ENCODE measurements at places on chromosomes 13 and 19.

DNA sequence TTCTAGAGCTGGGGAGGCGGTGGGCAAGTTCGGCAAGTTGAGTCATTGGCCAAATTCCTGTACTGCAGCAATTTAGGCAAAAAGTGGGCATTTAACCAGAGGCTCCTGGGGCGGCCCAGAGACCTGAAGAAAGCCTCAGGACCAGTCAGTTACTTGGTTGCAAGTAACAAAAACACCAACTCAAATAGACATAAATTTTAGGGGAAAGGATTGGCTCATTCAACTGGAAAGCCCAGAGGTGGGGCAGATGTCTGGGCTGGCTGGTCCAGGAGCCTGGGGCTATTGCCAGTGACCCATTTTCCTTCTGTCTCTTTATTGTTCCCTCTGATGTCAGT, 97.1 kb downstream of the SIPA1L3 start:
- no peak for DNase-seq

GRCh38 chr19:40831502-40832430, 18.5 kb downstream of the CYP2A6 start:
- DNase-seq = no peak

DNA sequence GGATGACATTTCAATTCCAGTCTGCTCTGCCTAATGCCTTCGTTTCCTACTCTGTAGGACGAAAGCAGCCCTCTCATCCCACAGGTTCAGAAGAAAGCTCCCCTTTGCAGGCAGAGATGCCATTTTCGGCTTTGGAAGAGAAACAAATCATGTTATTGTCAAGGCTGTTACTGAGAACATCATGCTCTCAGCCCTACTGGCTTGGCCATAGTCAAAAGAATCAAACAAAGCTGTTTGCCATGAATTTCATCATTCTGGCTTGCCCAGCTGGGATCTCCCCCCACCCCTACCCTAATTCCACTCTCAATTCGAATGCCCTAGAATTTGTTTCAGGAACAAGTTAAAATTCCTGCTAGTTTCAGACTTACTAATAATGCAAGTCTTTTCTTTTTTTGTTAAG, 162.3 kb upstream of the SERP2 start:
- DNase-seq = peak; percentile 33

DNA sequence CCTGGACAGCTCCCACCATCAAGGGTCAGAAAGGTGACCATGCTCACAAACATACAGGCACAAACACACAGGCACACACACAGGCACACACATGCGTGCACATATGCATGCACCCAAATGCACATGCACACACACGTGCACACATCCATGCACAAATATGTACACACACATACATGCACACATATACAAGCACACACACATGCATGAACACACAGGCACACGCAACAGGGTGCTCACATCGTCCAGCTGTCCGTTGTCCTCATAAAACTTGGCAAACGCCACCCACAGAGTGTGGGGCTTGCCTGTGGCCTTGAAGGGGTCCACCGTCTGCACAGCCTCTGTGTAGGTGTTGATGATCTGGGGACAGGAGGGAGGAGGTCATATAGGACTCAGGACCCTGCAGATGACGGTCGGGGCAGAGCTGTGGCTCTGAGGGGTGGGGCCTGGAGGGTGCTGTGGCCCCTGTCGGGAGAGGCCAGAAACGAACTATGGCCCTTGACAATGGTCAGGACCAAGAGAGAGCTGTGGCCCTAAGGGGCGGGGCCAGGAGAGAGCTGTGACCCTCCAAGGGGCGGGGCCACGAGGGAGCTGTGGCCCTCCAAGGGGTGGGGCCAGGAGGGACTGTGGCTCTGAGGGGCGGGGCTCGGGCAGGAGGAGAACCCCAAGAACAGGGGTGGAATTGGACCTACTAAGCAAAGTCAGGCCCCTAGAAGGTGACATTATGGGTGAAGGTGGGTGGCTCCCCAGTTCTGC, 6.2 kb downstream of the XAB2 start:
- DNase-seq = no peak

DNA sequence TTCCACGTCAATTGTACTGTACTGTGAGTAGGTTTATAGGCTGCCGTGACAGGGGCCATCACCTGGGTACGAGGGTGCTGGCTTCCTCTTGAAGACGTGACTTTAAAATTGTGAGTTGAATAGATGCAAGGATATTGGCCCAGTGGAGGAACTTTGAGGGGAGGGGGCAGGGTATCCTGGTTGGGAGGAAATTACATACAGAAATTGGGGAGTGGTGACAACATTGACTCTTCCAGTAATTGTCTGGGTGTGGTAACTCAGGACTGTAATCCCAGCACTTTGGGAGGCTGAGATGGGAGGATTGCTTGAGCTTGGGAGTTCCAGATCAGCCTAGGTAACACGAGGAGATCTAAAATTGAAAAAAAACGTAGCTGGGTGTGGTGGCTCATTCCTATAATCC, 30.4 kb downstream of the DPRX start:
- no peak for DNase-seq

GRCh38 chr19:46271481-46272197, 25.2 kb upstream of the HIF3A start:
- no peak for DNase-seq

GRCh38 chr13:91133941-91134802, 213.3 kb upstream of the MIR17HG start:
- no peak for DNase-seq

DNA sequence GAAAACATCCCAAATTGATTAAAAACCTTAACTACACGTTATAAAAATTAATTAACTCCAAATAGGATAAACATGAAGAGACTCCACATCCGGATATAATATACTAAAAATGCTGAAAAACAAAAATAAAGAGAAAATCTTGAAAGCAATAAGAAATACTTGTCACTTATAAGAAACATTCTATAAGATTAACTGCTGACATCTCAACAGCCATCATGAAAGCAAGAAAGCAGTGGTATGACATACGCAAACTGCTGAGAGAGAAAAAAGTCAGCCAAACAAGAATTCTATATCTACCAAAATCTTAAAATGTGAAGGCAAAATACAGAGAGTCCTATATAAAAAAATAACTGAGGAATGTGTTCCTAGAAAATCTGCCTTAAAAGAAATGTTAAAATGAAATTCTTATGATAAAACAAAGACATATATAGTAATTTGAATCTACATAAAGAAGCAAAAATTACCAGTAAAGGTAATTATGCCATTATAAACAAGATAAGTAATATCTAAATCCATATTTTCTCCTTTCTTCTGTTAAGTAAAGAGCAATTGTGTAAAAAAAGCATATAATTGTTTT, 1851.1 kb downstream of the PCDH9 start:
- no peak for DNase-seq

DNA sequence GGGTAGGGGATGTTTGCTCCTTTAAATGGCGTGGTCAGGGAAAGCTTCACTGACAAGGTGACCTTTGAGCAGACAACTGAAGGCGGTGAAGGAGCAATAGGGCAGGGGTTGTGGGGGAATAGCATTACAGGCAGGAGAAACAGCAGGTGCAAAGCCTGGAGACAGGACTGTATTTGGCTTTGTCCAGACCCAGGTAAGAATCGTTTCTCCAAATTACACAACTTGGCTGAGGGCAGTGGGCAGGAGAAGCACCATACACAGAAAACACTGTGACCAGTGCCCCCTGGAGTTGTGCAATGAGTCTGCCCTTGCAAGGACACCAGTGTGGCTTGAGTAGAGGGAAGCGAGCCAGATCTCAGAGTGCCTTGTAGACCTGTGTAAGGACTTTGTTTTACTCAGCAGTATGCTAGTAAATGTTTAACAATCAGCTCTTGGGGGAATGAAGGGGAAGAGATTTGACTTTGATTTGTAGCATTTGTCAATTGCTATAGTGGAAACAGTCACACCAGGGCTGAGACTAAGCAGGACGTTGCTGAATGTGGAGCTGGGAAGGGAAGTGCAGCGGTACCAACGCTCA, 360.0 kb downstream of the DCT start:
- DNase-seq = no peak

- DNase-seq = no peak
Measured at GRCh38 chr13:20772401-20773131, 1.2 kb downstream of the EEF1AKMT1 start.

- no peak for DNase-seq
Measured at GRCh38 chr13:45078003-45078402, 42.3 kb upstream of the GTF2F2 start.

GRCh38 chr19:22595918-22596341, 38.2 kb upstream of the ZNF492 start:
- DNase-seq = peak; percentile 63

GRCh38 chr19:45852983-45853382, 10.0 kb downstream of the SYMPK start:
- DNase-seq = no peak

GRCh38 chr19:50669302-50670101, 20.3 kb downstream of the C19orf81 start:
- DNase-seq = peak; percentile 3

DNA sequence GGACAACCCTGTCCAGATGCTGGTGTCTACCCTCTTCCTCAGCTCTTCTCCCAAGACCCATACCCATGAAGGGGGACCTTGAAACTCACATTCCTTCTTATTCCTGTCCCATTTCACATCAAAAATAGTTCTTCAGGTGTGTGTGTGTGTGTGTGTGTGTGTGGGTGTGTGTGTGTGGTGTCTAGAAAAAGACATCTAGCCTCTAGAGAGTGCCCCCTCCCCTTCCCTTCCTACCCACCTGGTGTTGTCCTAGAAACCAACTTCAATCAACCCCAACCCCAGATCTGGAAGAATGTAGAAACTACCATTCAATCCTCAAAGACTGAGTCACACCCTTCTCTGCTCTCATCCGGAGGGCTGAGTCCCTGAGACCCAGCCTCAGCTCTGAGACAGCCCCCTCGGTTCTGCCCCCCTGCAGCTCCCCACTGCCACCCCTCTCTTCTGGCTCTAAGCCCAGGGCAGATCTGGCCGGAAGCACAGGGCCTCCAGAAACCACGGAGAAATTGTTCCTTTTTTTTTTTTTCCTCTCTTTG, 3.5 kb downstream of the KCNN4 start:
- DNase-seq = no peak

DNA sequence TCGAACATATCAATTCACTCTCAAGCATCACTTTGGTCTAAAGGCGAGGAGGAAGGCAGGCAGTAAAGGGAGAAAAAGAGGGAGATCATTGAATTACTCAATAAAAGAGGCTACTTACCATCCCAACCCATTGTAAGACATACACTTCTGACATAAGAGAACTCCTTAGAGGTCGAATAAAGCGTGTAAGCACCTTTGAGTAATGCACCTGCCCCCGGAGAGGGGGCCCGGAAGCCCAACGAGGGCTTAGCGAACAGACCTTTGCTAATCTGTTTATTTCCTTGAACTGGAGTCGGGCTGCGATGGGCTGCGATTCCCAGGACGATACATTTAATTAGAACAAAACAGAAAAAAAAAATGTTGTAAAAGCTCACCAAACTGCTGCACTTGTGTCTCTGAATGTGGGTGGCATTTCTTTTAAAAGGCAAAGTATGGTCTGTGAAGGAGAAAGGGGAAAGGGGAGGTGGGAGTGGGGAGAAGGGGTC, 3.0 kb downstream of the ZC3H4 start:
- DNase-seq = peak; percentile 63

DNA sequence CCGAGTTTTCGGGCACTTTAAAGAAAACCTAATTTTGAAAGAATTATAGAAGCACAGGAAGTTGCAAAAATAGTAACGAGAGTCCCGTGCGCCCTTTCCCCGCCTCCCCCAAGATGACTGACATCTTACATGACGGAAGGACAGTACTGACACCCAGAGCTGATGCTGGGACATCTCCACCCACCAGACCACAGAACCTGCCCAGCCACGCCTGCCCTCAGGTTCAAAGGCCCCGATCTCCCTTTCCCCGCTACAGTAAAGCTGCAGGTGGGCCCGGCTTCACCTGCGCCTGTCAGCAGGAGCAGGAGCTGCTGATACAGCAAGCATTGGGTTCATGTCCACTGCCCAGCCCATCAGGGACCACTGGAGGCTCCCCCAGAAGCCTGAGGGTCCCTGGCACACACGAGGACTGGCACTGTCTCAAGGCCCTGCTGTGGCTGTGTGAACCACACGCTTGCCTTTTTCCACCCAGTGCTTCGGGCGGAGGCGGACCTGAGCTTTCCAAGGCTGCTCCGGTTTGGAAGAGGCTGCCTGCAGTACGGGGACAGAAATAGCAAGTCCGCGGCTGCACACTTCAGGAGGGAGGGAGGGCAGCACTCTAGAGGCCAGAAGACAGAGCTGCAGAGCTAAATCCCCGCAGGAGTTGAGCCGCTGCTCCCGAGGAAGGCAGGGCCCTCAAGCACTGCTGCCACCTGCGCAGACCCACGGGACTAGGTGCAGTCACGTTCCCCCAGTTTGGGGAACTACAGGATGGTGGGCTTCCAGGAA, 8.7 kb downstream of the MAP2K2 start:
- no peak for DNase-seq

GRCh38 chr13:27822258-27822872, 30.1 kb downstream of the GSX1 start:
- no peak for DNase-seq

GRCh38 chr13:66468656-66469055, 761.5 kb downstream of the PCDH9 start:
- DNase-seq = no peak

Data from hypothalamus (tissue), 51 donors.